A549 treated with CpdA at 1 μM for 4 hours (cell line): ENCODE measurements at places on chromosomes 12 and 14. TPM values are rescaled to one million over a fixed set of nuclear protein-coding genes. Genes with fewer than 3 reads are reported as not detected.

FAM181A gene
- total RNA-seq: not detected in 5 replicates

DUSP6 gene
- 7.6 to 8.2 TPM (median 7.8 TPM) in 5 replicates for total RNA-seq

GPR135 gene
- 1.0 to 1.6 TPM (median 1.4 TPM) in 5 replicates for total RNA-seq

PTCSC3 gene
- not detected in 5 replicates for total RNA-seq

SLC25A47 gene
- total RNA-seq: not detected in 5 replicates

GALNT8 gene
- not detected in 5 replicates for total RNA-seq

KLHDC1 gene
- 0.25 to 0.50 TPM (median 0.28 TPM) in 5 replicates for total RNA-seq

ADAM21 gene
- total RNA-seq: 0.03 TPM in 1 of 5 replicates, not detected in the others
